ENCODE measurements at places on chromosomes 4 and X. TPM values are rescaled to one million over a fixed set of nuclear protein-coding genes. Genes with fewer than 3 reads are reported as not detected.

GRCh38 chr4:14182148-14182547 is 554.6 kb upstream of the BOD1L1 start:
- no peak for DNase-seq

DNA sequence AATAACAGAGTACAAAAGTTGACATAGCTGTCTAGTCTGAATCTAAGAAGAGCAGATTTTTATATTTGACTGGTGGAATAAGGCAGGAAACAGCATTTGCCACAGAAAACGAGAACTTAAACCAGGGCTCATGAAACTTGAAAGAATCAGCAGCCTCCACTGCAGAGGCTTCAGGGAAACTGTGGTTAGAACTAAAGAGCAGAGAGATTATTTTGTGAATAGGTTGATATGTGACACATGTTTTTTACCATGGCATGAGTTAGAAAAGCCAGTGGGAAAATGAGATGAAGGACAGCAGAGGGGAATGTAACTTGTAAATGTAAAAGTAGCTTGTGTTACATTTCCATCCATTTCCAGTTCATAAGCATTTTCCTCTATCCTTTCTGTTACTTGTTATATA is 63.7 kb upstream of the CAMK2D start:
- no peak for DNase-seq

Gene PDCL2
- 0.17 TPM for polyA plus RNA-seq

GRCh38 chr4:162878096-162878495 is 288.6 kb downstream of the NAF1 start:
- DNase-seq: no peak

Gene PPEF1
- polyA plus RNA-seq: 0.59 TPM

- no peak for DNase-seq
Observed at GRCh38 chr4:173913496-173913895, 370.0 kb downstream of the FBXO8 start.

- DNase-seq: no peak
Observed at GRCh38 chr4:8213121-8213520, 14.0 kb downstream of the SH3TC1 start.

- no peak for DNase-seq
Observed at GRCh38 chr4:128355305-128355704, 67.7 kb upstream of the PGRMC2 start.

DNA sequence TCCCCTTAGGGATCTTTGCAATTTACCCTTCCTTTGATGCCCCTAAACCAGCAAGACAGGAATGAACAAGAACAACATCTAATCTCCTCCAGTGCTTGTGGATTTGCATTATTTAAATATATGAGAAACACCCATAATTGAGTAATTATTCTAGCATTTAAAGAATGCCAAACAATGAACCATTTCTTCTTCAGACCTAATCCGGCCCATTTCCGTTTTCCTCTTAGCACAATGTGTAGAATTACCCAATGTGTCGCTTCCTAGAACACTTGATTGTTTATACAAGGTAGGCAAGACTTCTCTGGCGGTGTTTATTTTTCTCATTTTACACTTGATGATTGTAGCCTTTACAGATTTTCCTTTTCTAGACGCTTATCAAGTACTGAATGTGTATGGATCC is 43.5 kb downstream of the CLDN34 start:
- no peak for DNase-seq

GRCh38 chrX:79366873-79367749 is at the start of gene ITM2A:
TSS of gene ITM2A (minus strand) at chrX:79367334. CDS start at chrX:79367215, 119 bp downstream.
- no peak for DNase-seq

- no peak for DNase-seq
Observed at GRCh38 chr4:145497199-145498149, 15.8 kb downstream of the SMAD1 start.

GRCh38 chr4:139674875-139675550 is 9.4 kb downstream of the MGST2 start:
- DNase-seq: no peak

Gene ZCCHC18
- polyA plus RNA-seq: 6.0 TPM

Gene DRD5
- 0.68 TPM for polyA plus RNA-seq

GRCh38 chr4:142407596-142407995 is 438.5 kb downstream of the INPP4B start:
- DNase-seq: no peak

DNA sequence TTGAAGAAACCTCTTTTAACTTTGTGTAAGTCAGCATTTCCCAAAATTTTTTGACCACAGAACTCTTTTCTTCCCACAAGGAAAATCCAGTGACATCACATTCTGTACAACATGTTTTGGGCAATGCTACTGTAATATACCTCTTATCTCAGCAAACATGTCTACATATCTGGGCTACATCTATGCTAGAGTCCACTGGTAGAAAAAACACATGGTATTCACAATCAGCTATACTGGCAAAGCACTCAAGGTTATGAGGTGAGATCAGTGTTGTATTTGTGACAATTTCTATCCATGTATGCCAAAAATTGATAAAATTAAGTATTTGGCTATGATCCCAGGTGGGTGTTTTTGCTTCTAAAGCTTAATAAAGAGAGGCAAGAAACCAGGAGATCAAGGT is 98.0 kb downstream of the ATP11C start:
- DNase-seq: no peak

Gene PAGE5
- polyA plus RNA-seq: not detected

Gene FHDC1
- polyA plus RNA-seq: 4.6 TPM

GRCh38 chr4:15735536-15735935 is 32.7 kb downstream of the BST1 start:
- DNase-seq: no peak

- DNase-seq: no peak
Observed at GRCh38 chrX:115616943-115617563, 56.1 kb downstream of the PLS3 start.

Gene SCML1
- polyA plus RNA-seq: 15.6 TPM

GRCh38 chrX:43141885-43142284 is 363.9 kb upstream of the PPP1R2C start:
- no peak for DNase-seq

GRCh38 chrX:153821066-153821465 is 9.3 kb downstream of the PDZD4 start:
- DNase-seq: no peak

DNA sequence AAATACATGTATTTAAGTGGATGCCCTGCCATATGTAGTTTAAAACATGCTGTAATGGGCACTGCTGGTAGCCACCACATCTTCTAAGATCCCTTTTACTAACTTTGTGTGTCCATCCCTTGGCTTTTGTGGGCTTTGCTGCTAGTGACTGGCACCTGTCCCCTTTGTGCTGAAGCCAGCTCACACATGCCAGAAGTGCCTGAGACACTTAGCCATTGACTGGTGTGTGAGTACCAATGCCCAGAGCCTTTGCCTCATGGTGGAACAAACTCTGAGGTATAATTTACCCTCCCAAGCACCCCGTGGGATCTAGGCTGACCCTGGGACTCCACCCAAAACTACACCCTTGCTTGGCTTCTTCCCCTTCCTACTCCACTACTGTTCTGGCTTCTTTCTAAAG is 33.0 kb downstream of the ARHGAP6 start:
- no peak for DNase-seq

Measured in left renal cortex interstitium (tissue), 4 donors.